ENCODE measurements at places on chromosomes 2 and 18.

DNA sequence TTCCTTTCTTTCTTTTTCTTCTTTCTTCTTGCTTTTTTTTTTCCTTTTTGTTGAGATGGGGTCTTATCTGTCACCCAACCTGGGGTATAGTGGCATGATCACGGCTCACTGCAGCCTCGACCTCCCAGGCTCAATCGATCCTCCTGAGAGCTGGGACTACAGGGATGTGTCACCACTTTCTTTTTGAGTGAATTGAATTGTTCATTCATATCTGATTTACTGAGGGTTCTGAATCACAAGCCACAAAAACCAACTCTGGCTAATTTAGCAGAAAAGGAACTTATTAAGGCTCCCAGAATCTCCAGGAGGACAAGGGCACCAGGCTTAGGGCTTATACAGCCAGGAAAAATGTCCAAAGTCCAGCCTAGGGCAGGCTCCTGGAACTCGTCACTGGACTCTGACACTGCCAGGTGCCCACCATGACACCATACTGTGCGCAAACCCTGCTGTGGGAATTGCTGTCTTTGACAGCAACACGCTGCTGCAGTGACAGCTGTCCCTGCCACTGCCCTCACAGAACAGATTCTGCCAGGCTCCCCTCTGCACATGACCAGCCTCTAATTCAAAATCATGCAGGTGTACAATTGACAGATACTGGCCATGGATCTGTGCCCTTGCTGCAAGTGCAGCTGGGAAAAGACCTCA, 42.9 kb upstream of the EML6 start:
- no peak for DNase-seq

GRCh38 chr2:223469270-223470046, 132.7 kb downstream of the SCG2 start:
- peak; percentile 67 for DNase-seq

- no peak for DNase-seq
Observed at GRCh38 chr2:73250872-73251846, 17.1 kb downstream of the CCT7 start.

DNA sequence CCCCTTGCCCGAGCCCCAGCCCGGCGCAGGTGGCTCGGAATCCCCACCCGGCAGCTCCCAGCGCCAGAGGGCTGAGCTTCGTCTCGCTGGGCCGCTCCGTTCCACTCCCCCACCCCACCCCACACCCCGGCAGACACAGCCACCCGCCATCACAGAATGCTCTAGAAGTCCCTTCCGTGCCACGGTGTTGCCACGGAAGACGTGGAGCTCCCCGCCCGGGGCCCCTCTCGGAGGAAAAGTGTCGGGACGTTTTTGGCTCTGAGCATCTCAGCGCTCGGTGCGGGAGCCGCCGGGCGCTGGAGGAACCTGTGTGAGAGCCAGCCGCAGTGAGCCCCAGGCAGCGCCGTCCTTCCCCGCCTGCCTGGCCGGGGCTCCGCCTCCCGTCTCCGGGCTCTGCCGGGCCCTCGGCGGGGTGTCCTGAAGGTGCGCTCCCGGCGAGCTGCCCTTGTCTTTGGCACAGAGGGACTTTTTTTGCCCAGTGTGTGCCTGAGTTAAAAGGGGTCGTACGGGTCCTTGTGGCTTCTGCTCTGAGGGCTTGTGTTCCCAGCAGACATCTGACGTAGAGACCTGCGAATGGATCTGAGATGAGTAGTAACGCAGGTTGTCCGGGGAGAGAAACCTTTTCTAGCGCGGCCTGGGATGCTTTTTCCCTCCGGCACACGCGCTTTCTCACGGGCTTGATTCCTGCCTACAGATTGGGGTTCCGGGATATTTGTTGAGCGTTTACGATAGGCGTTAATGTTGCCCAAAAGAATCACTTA, 1.8 kb downstream of the ZCCHC2 start:
- DNase-seq = no peak
